ENCODE measurements at places on chromosomes 5 and 9.

DNA sequence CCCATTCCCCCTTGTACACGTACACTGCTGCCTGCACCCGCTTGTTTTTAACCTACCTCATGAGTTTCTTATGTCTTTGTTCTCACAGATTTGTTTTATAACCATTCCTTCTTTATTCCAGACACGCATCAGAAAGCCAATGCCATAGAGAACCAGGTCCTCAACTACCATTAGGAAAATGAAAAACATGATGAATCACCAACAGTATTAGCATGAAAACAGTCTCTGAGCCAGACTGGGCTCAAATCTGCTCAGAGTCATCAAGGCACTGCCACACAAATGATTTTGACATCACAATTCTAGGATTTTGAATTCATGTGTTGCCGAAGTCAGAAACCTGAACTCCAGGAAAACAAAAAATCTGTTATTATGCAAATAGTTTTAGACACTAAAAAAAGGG lies 394.1 kb upstream of the GRIA1 start:
- no peak for DNase-seq

- DNase-seq = no peak
These were observed 23.9 kb upstream of the CTSL start for GRCh38 chr9:87701931-87702421.

GRCh38 chr9:33346564-33346963 lies 55.8 kb downstream of the AQP7 start:
- no peak for DNase-seq

GRCh38 chr5:143311428-143311827 lies 92.1 kb downstream of the NR3C1 start:
- no peak for DNase-seq

DNA sequence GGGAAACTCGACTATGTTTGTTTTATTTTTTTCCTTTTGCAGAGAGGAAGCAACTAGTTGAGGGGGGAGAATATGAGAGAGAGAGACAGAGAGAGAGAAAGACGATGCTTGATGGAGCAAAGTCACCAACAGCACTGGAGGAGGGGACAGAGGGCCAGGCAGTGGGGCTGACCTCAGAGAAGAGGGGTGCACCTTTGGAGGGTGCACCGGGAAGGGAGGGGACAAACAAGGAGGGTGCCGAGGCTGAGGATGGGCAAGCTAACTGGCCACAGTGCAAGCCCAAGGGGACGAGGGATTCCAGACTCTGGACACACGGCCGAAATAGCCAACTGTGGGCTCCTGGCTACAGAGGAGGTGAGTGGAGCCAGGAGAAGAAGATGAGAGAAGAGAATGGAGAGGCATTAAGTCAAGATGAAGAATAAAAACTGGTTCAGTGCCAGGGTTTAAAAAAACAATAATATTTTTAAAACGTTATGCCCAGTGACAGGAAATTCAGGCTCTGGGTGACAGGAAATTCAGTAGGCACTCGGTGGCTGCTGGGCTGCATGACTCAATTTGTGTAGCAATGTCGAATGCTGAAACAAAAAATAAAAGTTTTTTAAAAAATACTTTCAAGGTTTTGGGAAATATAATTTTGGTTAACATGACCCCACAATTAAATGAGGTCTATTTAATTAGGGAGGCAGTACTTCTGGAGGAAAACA lies 13.3 kb upstream of the GLRX start:
- no peak for DNase-seq

DNA sequence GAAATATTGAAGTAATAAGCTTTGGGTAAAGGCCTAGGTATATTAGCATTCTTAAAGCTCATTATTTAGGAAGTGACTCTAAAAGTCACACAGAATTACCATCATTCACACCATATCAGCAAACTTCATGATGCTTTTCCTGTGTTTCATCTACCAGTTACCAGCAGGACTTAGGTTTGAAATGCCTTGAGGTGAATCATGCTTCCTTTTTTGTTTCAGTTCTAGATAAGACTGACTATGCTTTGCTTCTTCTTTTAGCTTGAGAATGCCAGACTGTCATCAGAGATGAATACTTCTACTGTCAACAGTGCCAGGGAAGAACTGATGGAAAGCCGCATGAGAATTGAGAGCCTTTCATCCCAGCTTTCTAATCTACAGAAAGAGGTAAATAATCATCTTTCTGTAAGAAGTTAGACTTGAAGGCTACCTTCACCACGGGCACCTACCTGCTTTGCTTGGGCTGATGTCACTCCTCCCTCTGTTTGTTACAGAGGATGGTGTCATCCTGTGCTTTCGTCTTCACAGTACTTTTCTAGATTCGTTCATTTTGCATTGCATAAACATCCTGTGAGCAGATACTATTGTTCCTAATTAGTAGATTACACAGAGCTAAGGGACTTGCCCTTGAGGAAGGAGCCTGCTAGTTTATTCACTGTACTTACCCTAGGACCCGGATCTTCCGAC lies 34.7 kb downstream of the LMNB1 start:
- DNase-seq = no peak

DNA sequence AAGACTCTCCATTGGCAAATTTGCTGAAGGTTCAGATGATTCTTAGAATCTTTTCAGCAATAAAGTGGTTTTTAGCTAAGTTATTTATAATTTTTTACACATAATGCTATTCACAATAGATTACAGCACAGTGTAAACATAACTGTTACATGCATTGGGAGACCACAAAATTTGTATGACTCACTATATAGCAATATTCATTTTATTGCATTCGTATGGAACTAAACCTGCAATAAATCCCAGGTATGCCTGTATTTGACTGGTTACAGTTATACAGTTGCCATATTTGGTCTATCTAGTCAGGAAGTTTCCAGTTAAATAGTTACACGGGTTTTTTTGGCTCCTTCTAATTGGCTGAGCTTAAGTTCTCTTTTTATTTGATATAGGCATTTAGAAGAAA lies 220.8 kb downstream of the MRPS30 start:
- no peak for DNase-seq

DNA sequence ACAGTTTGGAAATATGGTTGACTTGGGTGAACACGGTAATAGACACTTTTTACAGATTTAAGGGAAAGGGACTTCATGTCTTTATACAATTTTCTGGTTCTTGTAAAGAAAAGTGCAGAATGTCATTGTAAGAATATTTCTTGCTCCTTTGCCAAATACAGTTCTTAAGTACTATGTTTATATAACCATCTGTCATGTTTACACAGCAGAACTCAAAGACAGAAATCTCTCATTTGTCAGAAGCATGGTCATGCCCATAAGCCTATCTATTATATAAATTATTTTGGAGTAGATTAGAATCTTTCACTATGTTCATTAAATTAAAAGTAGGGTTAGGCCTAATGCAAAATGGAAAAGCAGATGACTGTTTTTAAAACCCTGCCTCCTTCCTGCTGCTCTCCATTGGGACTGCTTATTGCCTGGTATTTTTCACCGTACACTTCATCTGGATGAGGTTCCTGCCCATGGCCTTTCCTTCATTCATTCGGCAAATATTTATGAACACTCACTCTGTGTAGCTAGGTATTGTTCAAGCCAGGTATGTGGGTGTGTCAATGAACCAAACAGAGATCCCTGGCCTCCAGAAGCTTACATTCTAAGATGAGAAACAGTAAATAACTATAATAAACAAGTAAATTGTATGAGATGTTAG lies 558.1 kb downstream of the NR2F1-AS1 start:
- peak; percentile 29 for DNase-seq

- no peak for DNase-seq
These were observed 1151.6 kb upstream of the CDH9 start for GRCh38 chr5:28190011-28190410.

DNA sequence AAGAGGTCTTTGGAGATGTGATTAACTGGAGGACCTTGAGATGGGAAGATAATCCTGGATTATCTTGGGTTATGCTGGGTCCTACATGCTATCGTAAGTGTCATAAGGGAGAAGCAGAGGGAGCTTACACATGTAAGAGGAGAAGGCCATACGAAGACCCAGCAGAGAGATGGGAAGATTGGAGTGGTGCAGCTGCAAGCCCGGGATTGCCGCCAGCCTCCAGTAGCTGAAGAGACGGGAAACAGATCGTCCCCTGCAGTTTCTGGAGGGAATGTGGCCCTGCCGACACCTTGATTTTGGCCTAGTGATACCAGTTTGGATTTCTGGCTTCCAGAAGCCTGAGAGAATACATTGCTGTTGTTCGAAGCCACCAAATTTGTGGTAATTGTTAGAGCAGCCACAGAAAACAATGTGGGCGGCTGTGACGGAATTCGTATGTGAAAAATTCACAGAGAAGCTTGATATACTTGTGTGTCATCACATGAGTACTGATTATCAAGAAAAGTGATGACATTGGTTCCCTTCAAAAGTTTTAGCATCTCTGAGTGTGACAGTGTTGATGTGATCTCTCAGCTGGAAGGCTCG lies 86.9 kb downstream of the CYFIP2 start:
- DNase-seq = no peak

- no peak for DNase-seq
These were observed 82.2 kb upstream of the TLX3 start for GRCh38 chr5:171226864-171227263.

DNA sequence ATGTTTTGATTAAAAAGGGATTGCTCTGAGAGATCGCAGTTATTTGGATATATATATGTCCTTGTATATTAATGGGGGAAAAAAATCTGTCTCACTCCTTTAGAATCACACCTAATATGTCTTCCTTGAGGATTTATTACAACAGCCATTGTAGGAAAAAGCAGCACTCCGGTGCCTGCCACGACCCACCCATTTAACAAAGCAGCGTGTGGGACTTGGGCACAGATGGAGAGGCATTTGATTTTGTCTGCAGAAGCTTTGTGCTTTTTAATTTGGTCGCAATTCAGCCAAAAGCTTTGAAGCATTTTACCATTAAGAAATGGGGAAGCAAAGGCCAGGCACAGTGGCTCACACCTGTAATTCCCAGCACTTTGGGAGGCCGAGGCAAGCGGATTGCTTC lies 159.2 kb downstream of the SMARCA2 start:
- DNase-seq = no peak

GRCh38 chr9:107737987-107738743 lies 248.6 kb upstream of the KLF4 start:
- peak; percentile 70 for DNase-seq

GRCh38 chr9:135163023-135163780 lies 75.7 kb downstream of the OLFM1 start:
- no peak for DNase-seq

- DNase-seq = no peak
These were observed 14.0 kb downstream of the SEC61B start for GRCh38 chr9:99235926-99236634.

DNA sequence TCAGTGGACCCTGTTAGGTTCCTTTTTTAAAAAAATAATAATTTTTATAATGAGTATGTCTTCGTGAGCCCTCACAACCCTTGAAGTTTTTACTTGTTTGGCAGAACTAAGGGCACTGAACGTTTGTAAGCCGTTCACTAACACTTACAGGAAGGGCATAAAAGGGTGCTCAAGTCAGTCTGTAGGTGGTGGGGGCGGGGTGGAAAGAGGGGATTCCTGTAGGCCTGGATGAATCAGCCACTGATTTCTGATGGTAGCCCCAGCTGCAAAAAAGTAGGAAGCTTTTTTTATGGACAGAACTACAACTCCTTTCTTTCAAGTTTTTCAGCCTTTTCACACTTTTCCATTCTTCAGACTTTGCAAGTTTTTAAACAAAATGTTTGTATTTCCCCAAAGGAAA lies 35.8 kb downstream of the PIK3R1 start:
- no peak for DNase-seq

DNA sequence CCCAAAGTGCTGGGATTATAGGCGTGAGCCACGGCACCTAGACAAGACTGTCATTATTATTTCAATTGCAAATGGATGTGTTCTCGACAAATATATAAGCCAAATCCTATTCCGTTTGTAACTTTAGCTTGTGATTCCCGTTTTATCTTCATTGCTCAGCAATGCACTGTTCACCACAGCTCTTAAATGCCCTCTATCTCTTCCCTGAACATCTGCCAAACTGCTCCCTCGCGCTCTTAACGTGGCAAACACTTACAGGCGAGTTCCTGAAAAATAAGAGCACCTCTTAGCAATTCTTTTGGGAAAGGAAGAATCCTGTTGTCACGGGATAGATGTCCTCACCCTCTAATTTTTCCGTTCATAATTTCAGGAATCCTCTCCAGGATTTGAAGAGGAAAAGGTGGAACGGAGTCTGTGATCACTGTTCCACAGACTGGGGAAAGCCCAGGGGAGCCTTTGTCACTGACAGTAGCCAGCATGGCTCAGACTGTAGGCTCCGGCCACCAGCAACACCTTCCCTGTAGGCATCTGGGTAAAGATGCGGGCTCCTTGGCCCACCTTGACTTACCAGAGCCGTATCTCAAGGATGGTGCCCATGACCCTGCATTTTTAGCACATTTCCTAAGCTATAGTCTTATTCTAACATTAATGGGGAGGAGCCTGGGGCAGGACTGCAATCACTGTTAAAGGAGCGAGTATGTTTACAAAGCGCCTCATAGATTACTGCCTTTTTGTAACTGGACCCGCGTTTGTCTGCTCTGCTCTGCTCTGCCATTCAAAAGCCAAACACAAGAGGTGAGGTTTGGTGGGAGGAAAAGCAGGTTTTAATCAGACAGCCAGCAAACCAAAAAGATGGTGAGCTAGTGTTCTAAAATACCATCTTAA lies 20.2 kb upstream of the GNPDA1 start:
- no peak for DNase-seq

GRCh38 chr5:56310711-56311204 lies 77.6 kb upstream of the ANKRD55 start:
- DNase-seq = no peak

DNA sequence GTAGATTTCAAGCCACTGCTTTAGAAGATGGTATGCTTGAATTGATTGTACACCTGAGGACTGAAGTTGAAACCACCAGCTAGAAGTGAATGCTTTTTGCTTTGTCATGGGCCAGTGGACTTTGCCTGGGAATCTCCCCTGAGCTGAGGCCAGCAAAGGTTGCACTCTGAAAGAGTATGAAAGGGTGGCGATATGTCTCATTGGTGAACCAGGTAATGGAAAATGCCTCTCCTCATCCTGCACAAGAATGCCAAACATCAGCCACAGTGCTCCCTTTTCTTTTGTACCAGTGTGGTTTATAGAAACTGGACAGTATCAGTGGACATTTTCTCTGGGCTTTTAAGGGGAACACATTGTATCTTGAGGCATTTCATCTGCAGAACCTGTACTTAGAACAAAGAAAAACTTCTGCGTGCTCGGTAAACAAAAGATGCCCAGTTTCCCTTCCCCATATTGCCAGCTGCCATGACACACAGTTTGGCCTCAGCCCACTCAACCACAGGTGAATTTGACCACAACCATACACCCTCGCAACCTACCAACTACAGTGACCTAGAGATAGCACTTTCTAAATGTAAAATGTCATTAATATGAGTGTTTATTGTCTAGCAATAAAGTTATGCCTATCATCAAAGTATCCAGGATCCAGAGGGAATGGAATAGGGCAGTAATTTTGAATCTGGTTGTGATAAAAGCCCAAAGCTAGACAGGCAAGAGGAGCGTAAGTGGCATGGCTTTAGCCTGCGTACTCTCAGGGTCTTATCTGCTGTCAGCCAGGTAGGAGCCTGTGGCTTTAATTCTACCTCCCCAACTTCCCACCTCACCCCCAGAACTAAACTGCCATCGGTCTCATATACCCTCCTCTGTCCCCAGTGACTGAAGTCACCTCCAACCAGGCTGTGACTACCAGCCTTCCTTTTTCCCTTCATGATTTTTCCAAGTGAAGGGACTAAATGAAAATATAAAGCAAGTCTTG lies 79.5 kb upstream of the LHFPL2 start:
- DNase-seq = no peak

All from tongue (tissue), 3 donors.